Hematopoietic multipotent progenitor cell treated with erythropoietin and hydrocortisone succinate and interleukin-3 and kit ligand, for 6 days (in vitro differentiated cells): ENCODE measurements at places on chromosomes 2 and 18.
A peak's percentile ranks its signal among the peaks of the same experiment; 100 is the strongest.

- DNase-seq = no peak
These were observed 262.5 kb downstream of the CDH20 start for GRCh38 chr18:61595615-61596251.

DNA sequence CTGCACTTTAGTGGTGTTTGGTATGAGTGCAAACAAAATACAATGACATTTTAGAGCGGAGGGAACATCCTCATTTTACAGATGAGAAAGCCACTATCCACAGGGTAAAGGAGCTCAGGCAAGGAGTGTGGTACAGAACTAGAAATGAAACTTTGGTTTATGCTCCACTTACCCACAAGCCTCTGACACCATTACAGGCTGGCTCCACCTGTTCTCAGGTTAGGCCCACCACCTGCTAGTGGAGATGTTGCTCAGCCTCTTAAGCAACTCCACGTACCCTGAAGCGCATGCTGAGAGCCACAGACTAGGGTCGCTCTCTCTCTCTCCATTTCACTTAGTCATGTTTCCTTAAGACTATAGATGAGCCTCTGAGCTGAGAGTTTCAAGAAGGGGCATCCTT lies 130.0 kb downstream of the MBD2 start:
- no peak for DNase-seq

DNA sequence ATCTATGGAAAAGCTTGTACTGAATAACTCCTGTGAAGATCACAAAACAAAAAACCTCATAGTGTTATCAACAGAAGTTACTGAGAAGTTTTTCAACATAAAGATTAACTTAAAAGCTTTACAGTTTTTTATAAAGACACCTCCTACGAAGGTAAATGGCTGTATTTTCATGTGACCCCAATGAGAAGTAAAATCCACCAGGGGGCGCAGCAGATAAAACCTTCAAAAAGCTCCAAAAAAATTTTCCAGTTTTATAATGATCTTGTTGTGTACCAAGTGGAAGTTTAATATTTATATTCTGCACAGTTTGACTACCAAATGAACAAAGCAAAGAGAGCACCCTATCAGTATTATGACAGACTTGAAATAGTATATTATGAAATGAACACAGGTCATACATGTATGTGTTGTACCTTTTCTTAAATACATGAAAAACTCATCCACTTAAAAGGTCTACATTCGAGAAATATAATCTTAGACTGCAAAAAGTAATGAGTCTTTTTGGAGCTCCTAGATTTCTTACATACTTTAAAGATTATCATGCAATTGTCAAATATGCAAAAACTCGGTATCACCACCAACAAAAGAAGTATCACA lies 38.5 kb downstream of the PNO1 start:
- DNase-seq = peak; percentile 90

DNA sequence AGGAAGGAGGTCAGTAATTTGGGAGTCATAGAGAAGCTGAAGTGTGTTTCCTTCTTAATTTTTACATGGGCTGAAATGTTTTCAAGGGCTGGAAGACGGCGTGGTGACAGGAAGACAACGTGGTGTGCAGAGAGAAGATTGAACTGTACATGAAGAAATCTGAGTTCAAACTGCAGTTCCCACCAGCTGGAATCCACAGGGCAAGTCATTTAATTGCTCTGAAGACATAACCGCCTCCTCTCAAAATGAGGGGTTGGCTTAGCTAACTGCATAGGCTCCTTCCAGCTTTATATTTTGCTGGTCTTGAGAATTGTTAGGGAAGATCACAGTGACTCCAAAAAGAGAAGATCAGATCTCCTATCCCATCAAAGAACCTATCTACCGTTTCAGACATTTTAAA lies 103.9 kb downstream of the SLC8A1 start:
- no peak for DNase-seq

DNA sequence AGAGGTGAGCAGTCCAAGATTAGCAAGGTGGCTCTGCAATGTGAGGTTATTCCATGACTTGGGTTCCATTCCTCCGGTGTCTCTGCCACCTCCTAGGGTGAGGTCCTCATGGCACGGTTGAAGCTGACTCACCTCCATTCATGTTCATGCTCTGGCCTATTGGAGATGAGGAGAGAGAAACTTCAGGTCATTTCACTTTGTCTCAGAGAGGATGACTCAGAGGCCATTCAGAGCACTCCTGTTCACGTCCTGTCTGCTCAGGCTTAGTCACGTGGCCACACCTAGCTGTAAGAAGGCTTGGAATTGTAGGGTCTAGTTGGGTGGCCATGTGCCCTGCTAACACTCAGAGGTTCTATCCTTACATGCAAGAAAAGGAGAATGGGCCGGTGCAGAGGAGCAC lies 67.5 kb upstream of the MBOAT2 start:
- no peak for DNase-seq

- DNase-seq = no peak
These were observed 24.5 kb downstream of the SRBD1 start for GRCh38 chr2:45586600-45586999.

DNA sequence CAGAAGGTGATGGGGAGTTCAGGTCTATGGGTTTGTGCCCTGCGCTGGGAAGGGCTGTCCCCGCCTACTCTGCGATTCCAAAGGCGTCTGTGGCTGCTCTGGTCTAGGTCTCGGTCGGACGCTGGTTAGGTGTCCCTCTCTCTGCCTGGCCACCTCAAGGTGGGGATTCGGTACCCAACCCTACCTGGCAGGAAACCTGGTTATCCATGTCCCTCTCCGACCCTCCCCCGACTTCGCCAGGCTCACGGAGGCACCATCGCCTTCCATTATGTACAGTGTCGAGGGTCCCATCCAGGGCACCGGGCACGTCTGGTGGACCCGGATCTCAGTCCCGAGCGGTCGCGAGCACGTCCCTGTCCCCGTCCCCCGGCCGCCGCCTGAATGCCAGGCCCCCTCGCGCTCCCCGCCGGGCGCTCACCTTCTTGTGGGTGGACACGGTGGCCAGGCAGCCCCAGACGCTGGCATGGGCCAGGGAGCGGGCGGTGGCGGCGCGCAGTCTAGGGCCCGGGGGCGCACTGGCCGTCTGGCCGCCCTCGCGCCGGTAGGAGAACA lies 628 bp downstream of the CREG2 start:
- no peak for DNase-seq

- no peak for DNase-seq
These were observed 19.3 kb upstream of the ODC1 start for GRCh38 chr2:10467401-10467800.

DNA sequence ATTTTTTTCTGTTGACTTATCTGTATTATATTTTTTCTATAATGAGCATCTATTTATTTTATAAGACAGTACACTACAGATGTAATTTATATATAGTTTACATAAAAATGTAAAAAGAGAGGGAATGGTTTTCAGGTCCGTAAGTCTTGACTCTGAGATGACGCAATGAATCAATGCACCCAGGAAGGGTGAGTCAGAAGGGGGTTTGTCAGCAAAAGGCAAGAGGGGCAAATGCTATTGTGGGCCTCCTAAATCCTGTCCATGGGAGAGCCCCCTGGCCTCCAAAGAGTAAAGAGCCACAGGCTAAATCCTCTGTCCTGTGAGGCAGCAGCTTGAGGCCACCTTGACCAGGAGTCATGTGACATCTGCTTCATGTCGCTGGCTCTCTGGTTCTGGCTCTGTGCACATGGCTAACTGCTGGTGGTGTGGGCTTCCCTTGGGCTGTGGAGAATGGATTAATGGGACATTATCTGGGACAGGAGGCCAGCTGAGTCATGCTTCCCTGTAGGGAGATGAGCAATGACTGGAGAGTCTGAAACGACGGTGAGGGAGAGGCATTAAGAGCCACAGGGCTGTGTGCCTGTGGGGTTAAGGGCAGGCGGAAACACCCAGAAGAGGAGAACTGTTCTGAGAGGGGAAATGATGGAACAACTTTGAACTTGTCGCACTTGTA lies 22.8 kb upstream of the ASB18 start:
- DNase-seq = no peak

- DNase-seq = no peak
These were observed 240.2 kb downstream of the FSIP2 start for GRCh38 chr2:185978634-185979407.

- no peak for DNase-seq
These were observed 21.5 kb downstream of the ARID5A start for GRCh38 chr2:96558061-96558460.

- DNase-seq = no peak
These were observed 594 bp downstream of the RAD51AP2 start for GRCh38 chr2:17517481-17518211.

DNA sequence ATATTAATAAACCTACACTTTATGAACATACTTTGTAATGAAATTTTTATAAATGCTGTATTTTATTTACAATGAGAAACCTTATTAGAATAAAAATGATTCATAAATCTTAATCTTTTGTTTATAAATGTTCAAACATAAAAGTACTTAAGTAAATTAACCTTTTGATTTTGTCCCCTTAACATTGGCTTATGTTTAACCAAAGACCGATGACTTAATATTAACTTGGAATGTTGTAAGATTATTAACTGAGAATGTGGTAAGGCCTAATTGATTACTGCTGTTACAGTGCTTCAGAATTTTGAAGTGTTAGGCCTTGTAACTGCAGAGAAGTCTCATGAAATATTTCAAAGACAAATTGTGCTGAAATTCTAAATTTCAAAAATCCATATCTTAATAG lies 5.7 kb downstream of the CPS1 start:
- no peak for DNase-seq

- DNase-seq = no peak
These were observed 1779.7 kb upstream of the CELF4 start for GRCh38 chr18:39345321-39345720.

- peak; percentile 56 for DNase-seq
These were observed 264.8 kb downstream of the ANAPC1 start for GRCh38 chr2:111618978-111619902.

DNA sequence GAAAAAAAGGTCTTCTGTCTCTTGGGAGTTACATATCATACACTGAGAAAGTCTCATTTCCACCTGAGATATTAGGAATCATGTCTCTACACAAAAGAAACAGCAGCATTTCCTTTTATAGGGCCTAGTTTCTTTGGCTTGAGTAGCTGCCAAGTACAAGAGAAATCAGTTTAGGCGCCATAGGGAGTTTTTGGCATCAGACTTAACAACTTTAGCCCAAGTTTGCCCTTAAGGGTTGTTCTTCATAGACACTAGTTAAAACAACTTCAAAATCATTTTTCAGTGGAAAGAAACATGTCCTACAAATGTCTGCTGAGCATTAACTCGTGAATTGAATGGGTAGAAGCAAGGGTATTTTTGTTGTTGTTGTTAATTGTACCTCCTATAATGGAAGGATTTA lies 587.0 kb upstream of the DSEL start:
- DNase-seq = no peak

- DNase-seq = no peak
These were observed 9.4 kb upstream of the AGFG1 start for GRCh38 chr2:227462462-227462951.

DNA sequence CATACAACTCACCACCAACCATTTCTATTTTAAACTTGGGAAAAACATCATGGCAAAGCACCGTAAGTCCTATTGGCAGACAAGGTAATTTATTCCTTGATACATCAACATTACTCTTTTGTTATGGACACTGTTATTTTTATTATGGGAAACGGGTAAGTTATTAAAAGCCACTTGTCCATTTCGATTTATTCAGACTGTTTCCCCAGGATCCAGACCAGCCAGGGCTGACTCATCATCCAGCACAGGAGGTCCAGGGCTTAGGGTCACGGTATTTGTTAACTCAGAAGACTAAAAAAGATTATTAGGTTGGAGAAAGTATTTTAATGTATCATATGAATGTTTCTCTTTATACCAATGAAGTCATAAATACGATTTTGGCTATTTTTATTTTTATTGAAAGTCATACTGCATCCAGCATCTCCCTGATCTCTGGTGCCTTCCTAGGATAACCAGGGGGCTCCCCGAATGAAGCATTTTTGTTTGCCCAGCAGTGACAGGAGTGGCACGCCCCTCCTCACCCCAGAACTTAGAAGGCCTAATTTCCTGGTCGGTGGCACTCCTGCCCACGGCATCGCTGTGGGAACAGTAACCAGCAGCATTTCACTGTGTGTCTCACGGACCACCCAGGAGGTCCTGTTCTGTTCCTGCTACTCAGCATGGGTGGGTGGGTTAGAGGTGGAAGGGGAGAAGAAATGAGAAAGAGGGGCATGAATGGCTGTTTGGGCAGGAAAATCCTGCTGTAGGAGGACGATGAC lies 446.1 kb downstream of the EIPR1 start:
- DNase-seq = no peak

DNA sequence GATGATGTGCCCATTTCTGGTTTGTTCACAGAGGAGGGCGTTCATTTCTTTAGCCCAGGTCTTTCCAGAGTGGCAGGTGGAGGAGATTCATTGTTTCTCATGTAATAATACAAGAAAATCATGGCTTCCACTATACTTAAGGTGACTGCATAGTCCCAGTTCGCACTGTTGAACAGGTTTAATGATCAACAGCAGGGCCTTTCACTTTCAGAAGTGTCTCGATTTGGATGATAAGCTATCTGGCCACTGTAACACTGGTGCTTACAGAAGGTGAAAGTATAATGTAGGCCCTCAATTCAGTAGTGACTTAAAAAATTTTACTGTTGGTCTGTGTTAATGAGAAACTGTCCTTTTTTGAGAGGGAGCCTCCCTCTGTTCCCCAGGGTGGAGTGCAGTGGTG lies 1.4 kb downstream of the RMC1 start:
- no peak for DNase-seq

- DNase-seq = no peak
These were observed 684.0 kb downstream of the DSC3 start for GRCh38 chr18:30358555-30358954.

- no peak for DNase-seq
These were observed 88.0 kb downstream of the CDC42EP3 start for GRCh38 chr2:37583402-37583801.
